ENCODE measurements at places on chromosomes 2 and 18. TPM values are rescaled to one million over a fixed set of nuclear protein-coding genes. Genes with fewer than 3 reads are reported as not detected.

The SP140 gene
- 99.9 TPM for total RNA-seq

The PLGLB1 gene
- total RNA-seq: 10.7 TPM

The RPRM gene
- 0.54 TPM for total RNA-seq

DNA sequence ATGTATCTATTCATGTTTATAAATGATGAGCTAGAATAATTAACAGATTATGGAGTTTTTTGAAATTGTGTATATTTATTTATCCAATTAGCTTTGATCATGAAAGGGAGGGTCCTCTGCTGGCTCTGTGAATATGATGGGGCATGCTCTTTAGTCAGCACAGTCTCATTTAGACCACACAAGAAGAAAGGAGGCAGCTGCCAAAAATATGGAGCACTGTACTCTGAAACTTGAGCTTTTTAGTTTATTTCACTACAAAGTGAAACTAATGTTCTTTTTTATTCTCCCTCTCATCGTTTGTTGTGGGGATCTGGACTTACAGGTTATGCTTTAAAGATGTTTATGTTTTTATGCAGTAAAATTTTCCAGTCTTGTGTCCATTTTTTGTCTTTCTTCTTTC lies 266.9 kb upstream of the GULP1 start:
- no peak for DNase-seq
- H3K27ac ChIP-seq: no peak overlapping the region
- H3K27me3 ChIP-seq: no peaks in the 10 kb centered on the region
- H3K36me3 ChIP-seq: no peaks in the 10 kb centered on the region
- H3K4me3 ChIP-seq: no peak overlapping the region

- H3K27me3 ChIP-seq: no peaks in the 10 kb centered on the region
- no peaks in the 10 kb centered on the region for H3K4me1 ChIP-seq
- H3K4me3 ChIP-seq: no peak overlapping the region
- no peak for DNase-seq
Measured at GRCh38 chr2:151651274-151651673, 83.0 kb downstream of the NEB start.

GRCh38 chr2:32314886-32315285 lies 37.2 kb downstream of the YIPF4 start:
- no peak overlapping the region for H3K27ac ChIP-seq
- peaks cover 13% of the 10 kb centered on the region for H3K36me3 ChIP-seq
- no peak for DNase-seq
- H3K27me3 ChIP-seq: no peaks in the 10 kb centered on the region

- no peak overlapping the region for H3K4me3 ChIP-seq
- no peaks in the 10 kb centered on the region for H3K36me3 ChIP-seq
- DNase-seq: no peak
Measured at GRCh38 chr2:76564734-76565133, 854.0 kb upstream of the GCFC2 start.

- no peaks in the 10 kb centered on the region for H3K4me1 ChIP-seq
- no peak for DNase-seq
- no peak overlapping the region for H3K27ac ChIP-seq
- no peaks in the 10 kb centered on the region for H3K36me3 ChIP-seq
- H3K4me3 ChIP-seq: no peak overlapping the region
Measured at GRCh38 chr2:30400151-30400954, 46.7 kb upstream of the LCLAT1 start.

- H3K27me3 ChIP-seq: no peaks in the 10 kb centered on the region
- peaks cover 1% of the 10 kb centered on the region for H3K4me1 ChIP-seq
- peak; percentile 98 for DNase-seq
- H3K36me3 ChIP-seq: no peaks in the 10 kb centered on the region
- peak within 1 kb of the TSS; percentile 60 for H3K4me3 ChIP-seq
Measured at GRCh38 chr18:57803103-57803969, at the start of gene ATP8B1. Gene ATP8B1, minus strand, starts transcription at chr18:57803315. Its CDS starts 71,508 bp downstream, at chr18:57731807.

GRCh38 chr2:190184460-190184859 lies 121.9 kb upstream of the MSTN start:
- H3K27ac ChIP-seq: no peak overlapping the region
- DNase-seq: no peak
- H3K4me1 ChIP-seq: peaks cover 16% of the 10 kb centered on the region
- H3K4me3 ChIP-seq: no peak overlapping the region
- H3K36me3 ChIP-seq: no peaks in the 10 kb centered on the region
- no peaks in the 10 kb centered on the region for H3K27me3 ChIP-seq

- H3K27ac ChIP-seq: peak overlapping the region; percentile 37
- H3K4me3 ChIP-seq: no peak overlapping the region
- H3K4me1 ChIP-seq: no peaks in the 10 kb centered on the region
- no peak for DNase-seq
- H3K27me3 ChIP-seq: no peaks in the 10 kb centered on the region
- no peaks in the 10 kb centered on the region for H3K36me3 ChIP-seq
Measured at GRCh38 chr2:55157474-55157884, 74.6 kb downstream of the CLHC1 start.

DNA sequence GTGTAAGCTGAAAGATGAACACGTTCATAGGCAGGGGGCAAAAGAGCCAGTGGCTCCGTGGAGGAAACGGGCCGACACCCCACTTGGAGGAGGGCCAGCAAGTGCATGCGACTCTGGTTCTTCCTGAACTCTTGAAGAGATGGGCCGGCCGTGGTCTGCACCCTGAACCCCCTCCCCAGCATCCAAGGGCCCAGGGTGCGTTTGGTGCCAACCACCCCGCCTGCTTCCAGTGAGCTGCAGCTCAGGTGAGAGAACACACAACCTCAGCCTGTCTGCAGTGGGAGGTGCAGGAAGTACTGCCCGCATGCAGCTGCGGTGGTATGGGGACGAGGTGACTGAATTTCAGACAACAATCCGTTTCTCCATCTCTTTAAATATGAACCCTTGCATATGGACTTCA lies 58.9 kb downstream of the ADNP2 start:
- H3K36me3 ChIP-seq: no peaks in the 10 kb centered on the region
- H3K4me3 ChIP-seq: no peak overlapping the region
- no peaks in the 10 kb centered on the region for H3K4me1 ChIP-seq
- DNase-seq: no peak

GRCh38 chr18:59959073-59959472 lies 59.3 kb downstream of the PMAIP1 start:
- H3K4me1 ChIP-seq: no peaks in the 10 kb centered on the region
- no peak overlapping the region for H3K27ac ChIP-seq
- H3K36me3 ChIP-seq: no peaks in the 10 kb centered on the region
- no peak overlapping the region for H3K4me3 ChIP-seq
- no peak for DNase-seq

The MROH2A gene
- not detected for total RNA-seq

- no peak overlapping the region for H3K27ac ChIP-seq
- no peaks in the 10 kb centered on the region for H3K4me1 ChIP-seq
- H3K36me3 ChIP-seq: peaks cover 9% of the 10 kb centered on the region
- H3K27me3 ChIP-seq: no peaks in the 10 kb centered on the region
- no peak for DNase-seq
Measured at GRCh38 chr18:45844938-45845337, 19.5 kb downstream of the SIGLEC15 start.

- no peaks in the 10 kb centered on the region for H3K36me3 ChIP-seq
- H3K27me3 ChIP-seq: no peaks in the 10 kb centered on the region
- no peak for DNase-seq
Measured at GRCh38 chr2:231696004-231696367, 12.3 kb upstream of the PTMA start.

DNA sequence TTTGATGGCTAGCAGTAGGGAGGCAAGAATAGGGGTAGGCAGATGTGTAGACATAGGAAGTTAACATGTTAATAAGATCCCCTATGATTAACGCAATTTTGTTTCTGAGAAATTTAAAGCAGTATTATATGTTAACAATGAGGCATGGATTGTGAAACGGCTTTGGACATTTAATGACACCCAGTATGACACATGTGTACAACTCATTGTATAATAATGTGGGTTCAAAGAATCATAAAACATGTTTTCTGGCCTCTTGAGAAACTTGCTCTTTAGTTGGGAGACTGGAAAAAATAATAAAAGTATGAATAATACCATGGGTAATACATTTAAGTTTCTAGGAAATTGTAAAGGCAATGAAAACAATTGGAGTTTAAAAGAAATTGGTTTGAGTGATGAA lies 332.1 kb upstream of the CDH20 start:
- DNase-seq: no peak
- H3K27ac ChIP-seq: no peak overlapping the region
- H3K4me3 ChIP-seq: no peak overlapping the region

- no peaks in the 10 kb centered on the region for H3K4me1 ChIP-seq
- no peaks in the 10 kb centered on the region for H3K27me3 ChIP-seq
- DNase-seq: peak; percentile 37
Measured at GRCh38 chr2:112683550-112684414, 37.0 kb upstream of the NT5DC4 start.

The TRAPPC12 gene
- 152 TPM for total RNA-seq

DNA sequence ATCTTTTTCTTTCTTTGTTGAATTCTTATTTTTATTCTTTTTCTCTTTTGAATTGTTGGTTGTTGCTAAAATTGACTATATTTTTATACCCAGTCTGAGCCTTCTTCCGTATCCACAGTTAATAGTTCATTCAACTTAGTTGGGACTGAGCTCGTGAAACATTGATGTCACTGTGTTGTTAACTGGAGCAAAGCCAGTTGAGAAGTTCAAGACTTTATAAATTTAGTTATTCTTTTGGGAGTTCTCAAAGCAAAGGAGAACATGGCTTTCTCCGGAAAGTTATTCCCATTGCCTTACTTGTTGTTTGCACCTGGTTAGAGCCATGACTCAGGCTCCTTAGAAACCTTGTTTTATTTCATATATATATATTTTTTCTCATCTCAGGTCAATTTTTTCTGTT lies 8.8 kb downstream of the CTLA4 start:
- DNase-seq: no peak
- H3K27ac ChIP-seq: no peak overlapping the region
- no peaks in the 10 kb centered on the region for H3K4me1 ChIP-seq
- H3K36me3 ChIP-seq: no peaks in the 10 kb centered on the region
- H3K4me3 ChIP-seq: no peak overlapping the region
- no peaks in the 10 kb centered on the region for H3K27me3 ChIP-seq

DNA sequence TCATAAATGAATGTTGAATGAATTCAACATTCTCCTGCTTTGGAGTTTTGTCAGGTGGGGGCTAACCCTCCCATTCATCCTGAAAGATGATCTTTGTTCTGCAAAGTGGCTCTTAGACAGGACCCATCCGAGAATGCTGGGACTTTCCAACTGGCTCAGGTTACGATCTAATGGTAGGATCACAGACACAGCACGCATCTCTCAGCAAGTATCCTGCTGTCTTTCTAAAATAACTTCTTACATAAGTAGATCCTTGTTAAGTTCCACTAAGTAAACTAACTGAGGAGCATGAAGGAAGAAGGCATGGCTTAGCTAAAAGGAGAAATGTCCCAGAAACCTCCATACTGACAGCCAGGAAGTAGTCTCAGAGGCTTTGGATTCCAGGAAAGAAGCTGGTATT lies 23.7 kb downstream of the CYP27A1 start:
- H3K4me3 ChIP-seq: no peak overlapping the region
- no peaks in the 10 kb centered on the region for H3K4me1 ChIP-seq
- no peaks in the 10 kb centered on the region for H3K27me3 ChIP-seq
- H3K27ac ChIP-seq: peak overlapping the region; percentile 53
- H3K36me3 ChIP-seq: no peaks in the 10 kb centered on the region
- DNase-seq: no peak

DNA sequence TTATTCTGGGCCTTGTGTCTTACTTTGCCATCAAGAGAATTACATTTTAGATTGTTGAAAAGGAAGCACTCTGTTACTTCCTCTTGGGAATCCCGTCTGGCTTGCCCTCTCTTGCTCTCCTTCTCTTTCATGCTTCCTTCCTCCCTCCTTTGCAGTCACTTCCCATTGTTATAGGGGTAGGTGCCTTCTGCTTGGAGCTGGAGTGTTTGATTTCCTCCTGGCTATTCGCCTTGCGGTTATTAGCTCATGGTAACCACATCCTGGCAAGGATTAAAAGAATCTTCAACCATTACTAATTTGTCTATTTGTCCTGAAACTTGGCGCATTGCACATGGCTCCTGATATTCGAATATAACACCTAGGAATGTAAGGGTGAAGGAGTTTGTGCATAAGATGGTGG lies 115.0 kb downstream of the CERS6 start:
- peaks cover 5% of the 10 kb centered on the region for H3K4me1 ChIP-seq
- no peak for DNase-seq
- no peaks in the 10 kb centered on the region for H3K36me3 ChIP-seq
- H3K4me3 ChIP-seq: no peak overlapping the region
- H3K27ac ChIP-seq: no peak overlapping the region
